ENCODE measurements at places on chromosomes 5 and 9.

DNA sequence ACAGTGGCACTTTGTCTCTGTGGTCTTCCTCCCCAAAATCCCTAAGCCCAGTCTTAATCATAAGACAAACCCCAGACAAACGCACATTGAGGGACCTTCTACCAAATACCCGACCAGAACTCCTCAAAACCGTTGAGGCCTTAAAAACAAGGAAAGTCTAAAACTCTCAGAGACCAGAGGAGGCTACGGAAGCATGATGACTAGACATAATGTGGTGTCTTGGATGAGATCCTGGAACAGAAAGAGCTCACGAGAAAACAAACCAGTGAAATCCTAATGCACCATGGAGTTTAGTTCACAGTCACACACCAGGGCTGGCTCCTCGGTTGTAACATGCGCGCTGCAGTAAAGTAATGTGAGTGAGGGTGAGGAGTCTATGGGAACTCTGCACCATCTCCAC, 58.4 kb downstream of the OTULIN start:
- no peak for DNase-seq

GRCh38 chr5:145141534-145141933, 693.6 kb downstream of the PRELID2 start:
- DNase-seq, result no peak

DNA sequence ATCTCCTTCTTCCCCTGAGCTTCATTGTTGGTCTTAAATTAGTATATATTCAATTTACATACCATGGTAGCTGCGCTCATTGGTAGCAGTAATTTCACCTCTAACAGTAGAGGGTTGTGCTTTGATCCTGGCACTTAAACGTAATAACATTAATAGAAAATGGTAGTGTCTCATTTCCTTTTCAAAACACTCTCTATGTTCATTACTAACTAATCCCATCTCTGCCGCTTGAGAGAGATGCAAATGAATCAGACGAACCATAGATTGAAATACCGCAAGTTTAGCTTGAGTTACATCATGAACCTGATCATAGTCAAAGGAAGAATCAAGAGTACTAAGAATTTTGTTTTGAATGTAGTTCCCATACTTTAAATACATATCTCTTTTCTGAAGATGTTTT, 2.2 kb downstream of the THBS4 start:
- DNase-seq, result no peak

GRCh38 chr9:126521089-126521488, 92.6 kb upstream of the LMX1B start:
- no peak for DNase-seq

- DNase-seq, result no peak
Measured at GRCh38 chr5:765948-766631, 18.4 kb downstream of the ZDHHC11B start.

- no peak for DNase-seq
Measured at GRCh38 chr9:89212171-89212570, 33.6 kb upstream of the SHC3 start.

GRCh38 chr5:111262815-111263214, 38.6 kb downstream of the CAMK4 start:
- no peak for DNase-seq

DNA sequence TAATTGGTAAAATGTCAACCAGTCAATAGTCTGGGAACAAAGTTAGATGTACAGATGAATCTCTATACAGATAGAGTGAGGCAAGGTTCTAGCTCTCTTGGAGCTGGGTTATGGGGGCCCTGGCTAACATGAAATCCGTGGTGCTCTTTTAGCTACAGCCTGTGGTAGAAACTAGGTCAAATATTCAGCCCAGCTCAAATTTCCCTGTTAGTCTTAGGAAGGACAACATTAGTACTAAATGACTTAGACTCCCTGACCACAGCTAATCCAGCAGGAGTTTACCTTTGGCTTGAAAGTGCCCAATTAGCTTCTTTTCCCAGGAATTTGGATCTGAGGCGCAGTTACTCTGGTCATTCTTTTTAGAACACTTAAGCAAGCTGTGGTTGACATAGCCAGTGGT, 170.5 kb downstream of the DMRTA1 start:
- DNase-seq, result no peak

DNA sequence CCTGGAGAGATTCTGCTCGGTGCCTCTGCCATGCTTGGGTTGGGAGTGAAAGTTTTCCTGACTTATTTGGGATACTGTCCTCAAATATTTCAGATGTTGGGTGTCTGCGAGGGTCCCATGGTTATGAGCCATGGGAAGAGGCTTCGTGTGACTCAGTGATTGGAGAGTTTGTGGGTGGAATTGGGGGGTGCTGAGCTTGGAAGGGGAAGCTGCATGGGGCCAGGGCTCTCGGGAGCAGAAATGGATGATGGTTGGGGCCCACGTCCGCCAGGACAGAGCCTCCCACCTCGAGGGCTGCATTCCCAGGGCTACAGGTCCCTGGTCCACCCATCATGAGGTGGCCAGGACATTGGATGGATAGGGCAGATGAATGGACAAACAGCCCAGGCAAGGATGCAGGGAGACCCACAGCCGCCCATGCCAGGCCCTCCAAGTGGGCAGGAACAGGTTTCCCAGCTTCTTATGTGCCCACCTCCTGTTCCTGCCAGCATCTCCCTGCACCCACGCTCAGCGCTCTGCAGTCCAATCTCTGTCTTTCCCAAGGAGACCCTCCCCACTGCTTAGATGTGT, 5.5 kb downstream of the OBP2B start:
- DNase-seq, result no peak

GRCh38 chr5:76657683-76658311, 34.6 kb upstream of the F2RL2 start:
- no peak for DNase-seq

Data from NCI-H345 (cell line).